Smooth muscle cell of the brain vasculature (primary cell): ENCODE measurements at places on chromosomes 16 and 17.

GRCh38 chr16:56041556-56042140, 149.6 kb upstream of the GNAO1 start:
- no peak for DNase-seq

DNA sequence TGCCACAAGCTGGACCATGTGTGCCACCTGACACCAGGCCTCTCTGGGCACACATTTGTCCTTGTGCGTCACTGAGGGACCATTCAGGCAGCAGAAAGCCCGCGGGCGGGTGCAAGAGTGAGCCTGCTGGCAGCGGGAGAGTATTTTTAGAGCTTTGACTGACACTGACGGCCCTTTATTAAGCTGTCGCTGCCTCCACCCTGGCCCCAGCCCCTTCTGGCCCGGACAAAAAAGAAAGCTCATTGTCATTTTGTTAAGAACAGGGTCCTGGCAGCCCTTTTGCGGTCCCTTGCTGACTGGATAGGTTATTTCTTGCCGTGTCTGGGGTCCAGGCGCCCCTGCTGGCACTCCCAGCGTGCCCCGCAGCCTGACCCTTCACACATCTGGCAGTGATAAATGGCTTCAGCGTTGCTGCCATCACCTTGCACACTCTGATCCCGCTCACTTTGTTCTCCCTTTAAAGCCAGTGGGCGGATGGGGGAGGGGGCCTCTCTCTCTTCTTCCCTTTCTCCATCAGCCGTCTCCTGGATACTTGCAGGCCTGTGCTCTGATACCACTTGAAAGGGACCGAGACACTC, 78.4 kb upstream of the NKD1 start:
- no peak for DNase-seq

GRCh38 chr16:89025636-89026035, 48.6 kb upstream of the CBFA2T3 start:
- no peak for DNase-seq

- no peak for DNase-seq
These were observed 37.5 kb upstream of the TOM1L1 start for GRCh38 chr17:54863176-54863575.

DNA sequence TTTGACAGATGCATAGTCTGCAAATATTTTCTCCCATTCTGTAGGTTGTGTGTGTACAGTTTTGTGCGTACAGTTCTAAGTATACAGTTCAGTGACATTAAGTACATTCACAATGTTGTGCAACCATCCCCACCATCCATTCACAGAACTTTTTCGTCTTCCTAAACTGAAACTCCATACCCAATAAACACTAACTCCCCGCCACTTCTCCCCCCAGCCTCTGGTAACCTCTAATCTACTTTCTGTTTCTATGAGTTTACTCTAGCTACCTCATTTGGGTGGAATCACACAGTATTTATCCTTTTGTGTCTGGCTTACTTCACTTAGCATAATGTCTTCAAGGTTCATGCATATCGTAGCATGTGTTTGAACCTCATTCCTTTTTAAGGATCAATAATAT, 14.3 kb downstream of the PIK3R5 start:
- no peak for DNase-seq
